Esophagus muscularis mucosa (tissue), 4 donors: ENCODE measurements at places on chromosomes 12 and 14. TPM values are rescaled to one million over a fixed set of nuclear protein-coding genes. Genes with fewer than 3 reads are reported as not detected.
A peak's percentile ranks its signal among the peaks of the same experiment; 100 is the strongest.

Gene BCL2L2
- total RNA-seq, result 128 TPM

DNA sequence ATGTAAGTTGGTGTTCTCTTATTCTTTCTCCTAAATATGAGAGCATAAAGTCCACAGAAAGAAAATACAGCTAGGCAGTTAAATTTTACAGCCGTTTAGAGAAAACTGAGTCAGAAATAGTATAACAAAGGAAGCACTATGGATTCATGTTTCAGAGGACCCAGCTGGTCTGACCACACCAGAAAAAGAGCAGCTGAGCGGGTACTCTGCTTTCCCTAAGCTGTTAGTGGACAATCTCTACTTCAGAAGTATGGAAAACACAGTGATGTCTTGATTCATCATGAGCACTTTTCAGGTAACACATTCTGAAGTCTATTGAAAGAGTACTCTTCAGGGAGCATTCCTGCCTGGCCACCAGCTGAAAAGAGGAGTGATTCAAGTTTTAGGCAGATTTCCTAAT is 12.4 kb downstream of the PPM1H start:
- peak; percentile 90 for DNase-seq

GRCh38 chr14:22472935-22473854 is 115.8 kb downstream of the DAD1 start:
- DNase-seq, result no peak

Gene C1QL4
- not detected for total RNA-seq

DNA sequence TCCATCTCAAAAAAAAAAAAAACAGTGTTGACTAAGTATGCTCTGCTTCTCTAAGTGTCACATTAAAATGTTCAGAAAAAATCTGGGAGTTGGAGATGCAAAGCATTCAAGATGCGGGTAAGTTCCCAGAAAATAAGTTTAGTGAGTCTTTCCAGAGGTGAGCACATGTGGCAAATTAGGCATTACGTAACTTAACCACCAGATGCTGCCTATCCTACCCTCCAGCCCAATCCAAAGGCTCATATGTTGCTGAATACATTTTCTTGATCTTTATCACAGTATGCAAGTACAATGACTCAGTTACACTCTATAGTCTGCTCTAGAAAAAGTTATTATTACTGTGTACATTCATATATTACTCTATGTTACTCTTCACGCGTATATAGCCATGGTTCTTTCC is 3.6 kb downstream of the SLC2A14 start:
- no peak for DNase-seq
